ENCODE measurements at places on chromosomes 1 and 21.

GRCh38 chr1:18411321-18411720, 69.4 kb upstream of the KLHDC7A start:
- DNase-seq, result no peak

GRCh38 chr1:204959836-204960235, 83.2 kb upstream of the CNTN2 start:
- no peak for DNase-seq

DNA sequence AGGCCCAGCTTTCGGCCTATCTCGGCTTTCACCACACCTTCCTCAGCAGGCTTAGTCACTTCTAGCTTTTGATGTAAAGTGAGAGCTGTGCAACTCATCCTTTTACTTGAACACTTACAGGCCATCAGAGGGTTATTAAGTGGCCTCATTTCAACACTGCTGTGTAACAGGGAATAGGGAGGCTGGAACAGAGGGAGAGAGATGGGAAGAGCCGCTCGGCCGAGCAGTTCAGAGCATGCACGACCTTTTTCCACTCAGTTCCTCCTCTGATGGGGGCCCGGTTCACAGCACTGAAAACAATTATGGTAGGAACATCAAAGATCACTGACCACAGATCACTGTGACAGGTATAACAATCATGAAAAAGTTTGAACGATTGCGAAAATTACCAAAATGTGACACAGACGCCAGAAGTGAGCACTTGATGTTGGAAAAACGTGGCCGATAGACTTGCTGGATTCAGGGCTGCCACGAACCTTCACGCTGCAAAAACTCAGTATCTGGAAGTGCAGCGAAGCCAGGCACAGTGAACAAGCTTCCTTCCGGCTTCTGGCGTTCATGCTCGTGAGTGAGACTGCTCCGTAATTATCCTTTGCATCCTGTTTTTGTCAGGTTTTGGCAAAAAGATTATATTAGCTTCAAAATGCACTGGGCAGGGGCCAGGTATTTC, 28.6 kb downstream of the AGPAT3 start:
- no peak for DNase-seq

GRCh38 chr21:45836694-45837670, 144.6 kb upstream of the COL6A1 start:
- no peak for DNase-seq

- DNase-seq, result no peak
These were observed 26.6 kb downstream of the CRYAA start for GRCh38 chr21:43195121-43196021.

DNA sequence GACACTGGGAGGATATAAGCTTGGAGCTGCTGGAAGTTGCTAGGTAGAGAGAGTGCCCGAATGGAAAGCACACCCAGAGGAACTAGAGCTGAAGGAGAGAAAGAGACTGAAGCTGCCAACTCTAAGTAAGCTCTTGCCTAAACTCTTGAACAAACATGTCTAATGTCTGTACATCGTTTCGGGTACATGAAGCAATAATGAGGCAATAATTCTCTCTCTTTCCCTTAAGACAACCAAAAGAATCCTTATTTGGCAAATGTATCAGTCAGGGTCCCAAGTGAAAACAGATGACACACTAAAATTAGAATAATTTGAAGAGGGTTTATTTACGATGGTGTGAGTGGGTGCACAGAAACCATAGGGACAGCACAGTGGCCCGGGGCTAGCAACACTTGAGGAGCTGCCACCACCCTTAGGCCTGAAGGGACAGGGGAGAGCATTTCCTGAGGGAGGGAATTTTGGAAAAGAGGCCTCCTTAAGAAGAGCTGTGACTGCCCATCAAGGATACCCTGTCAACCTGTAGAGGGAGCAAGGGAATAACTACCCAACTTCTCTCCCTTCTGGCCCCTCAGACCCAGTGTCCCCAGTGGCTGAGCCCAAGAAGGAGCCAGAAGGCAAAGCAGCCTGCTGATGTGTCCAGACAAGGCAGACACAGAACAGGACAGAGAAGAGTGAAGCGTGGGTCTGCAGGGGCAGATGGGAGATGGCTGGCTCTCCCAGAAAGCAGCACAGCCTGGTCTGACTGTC, 36.1 kb upstream of the KHDRBS1 start:
- no peak for DNase-seq

- no peak for DNase-seq
These were observed 349.3 kb downstream of the USH2A start for GRCh38 chr1:216073793-216074595.

- DNase-seq, result no peak
These were observed 16.9 kb downstream of the ATG4C start for GRCh38 chr1:62800825-62801306.

GRCh38 chr1:56867491-56867890, 12.9 kb downstream of the C8A start:
- no peak for DNase-seq

DNA sequence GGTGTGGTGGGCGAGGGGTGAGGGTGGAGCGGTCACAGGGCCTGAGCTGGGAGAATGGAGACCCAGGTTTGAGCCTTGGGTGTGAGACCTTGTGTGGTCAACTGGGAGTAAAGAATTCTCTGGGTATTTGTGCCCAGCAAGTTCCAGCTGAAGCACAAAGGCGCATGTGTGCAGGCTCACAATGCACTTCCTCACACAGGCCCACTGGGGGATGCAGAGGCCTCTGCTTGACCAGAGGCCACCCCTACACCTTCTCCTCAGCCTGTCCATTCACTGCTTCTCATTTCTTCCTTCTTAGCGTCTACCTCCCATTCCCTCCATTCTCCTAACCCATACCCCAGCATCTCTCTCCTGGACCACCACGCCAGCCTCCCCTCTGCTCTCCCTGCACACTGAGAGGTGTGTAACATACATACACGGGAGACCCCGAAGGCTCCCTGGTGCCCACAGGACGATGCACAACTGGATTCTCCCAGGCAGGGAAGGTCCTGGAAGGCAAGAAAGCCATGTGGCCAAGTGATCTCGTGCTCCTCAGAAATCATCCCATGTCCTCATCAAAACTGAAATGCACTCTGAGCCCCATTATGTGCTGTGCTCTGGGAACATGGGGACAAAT, 12.3 kb upstream of the TTC39A start:
- DNase-seq, result no peak

- no peak for DNase-seq
These were observed 144.8 kb downstream of the USP25 start for GRCh38 chr21:15874615-15875014.

DNA sequence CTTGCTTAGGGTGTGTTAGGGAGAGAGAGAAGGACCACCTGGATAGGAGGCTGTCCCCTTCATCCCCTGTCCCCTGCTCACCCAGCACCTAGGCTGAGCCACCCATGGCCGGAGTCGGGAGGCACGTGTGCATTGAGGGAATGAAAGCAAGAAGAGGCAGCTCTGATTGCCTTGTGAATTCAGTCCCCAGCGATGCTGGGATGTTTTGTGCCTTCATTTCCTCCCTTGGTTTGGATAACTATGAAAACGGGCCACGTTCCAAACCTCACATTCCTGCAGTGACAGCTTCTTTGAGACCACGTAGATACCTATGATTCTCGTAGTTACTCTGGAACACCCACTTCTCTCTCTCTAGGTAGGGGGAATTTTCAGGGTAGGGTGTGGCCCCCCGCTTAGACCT, 67.1 kb downstream of the MAN1C1 start:
- no peak for DNase-seq

DNA sequence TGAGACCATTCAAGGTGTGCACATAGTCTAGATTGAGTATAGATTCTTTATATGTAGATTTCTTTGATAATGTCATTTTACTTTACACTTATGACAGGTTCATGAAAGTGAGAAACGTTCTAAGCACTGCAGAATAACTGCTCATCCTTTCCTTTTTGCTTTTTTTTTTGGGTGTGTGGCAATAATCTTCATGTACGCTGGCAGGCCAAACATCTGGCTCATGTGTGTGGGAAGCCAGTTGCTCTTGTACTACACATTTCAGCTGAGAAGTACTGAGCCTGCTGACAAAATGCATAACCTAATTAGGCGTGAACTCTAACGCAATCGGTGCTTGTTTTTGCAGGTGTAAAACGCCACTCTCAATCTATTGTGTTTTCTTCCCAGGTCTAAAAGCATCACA, 350.8 kb upstream of the KAZN start:
- DNase-seq, result no peak

- DNase-seq, result no peak
These were observed 9.1 kb upstream of the MTF1 start for GRCh38 chr1:37868466-37868865.

- no peak for DNase-seq
These were observed 18.9 kb downstream of the CDK18 start for GRCh38 chr1:205523261-205523890.

DNA sequence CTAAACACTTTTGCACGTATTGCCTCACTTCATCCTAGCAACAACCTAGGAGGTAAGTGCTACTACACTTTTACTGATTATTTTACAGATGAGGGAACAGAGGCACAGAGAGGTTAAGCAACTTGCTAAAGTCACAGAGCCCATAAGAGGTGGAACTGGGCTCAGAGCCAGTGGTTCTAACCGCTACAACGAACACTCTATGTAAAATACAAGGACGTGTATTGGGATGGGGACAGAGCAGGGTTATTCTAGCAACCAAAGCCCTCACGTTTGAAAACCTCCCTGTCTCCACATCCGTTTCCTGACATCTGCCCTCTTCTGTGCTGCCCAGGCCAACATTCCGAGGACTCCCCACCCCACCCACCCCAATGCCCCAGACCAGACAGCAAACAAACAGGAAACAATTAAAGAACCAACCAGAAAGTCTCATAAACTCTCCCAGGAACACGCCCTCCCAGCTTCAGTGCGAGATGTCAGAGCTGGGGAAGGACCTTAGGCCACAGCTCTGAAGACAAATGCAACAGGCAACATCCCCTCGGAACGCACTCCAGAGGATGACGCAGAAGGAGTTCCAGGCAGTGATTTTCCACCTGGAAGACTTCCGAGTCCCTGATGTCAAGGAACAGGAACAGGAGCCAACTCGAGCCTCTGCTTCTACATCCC, 41.1 kb downstream of the GLIS1 start:
- DNase-seq, result no peak

- no peak for DNase-seq
These were observed 19.2 kb upstream of the EPHA2 start for GRCh38 chr1:16174886-16175598.

- no peak for DNase-seq
These were observed 21.3 kb downstream of the VAV3 start for GRCh38 chr1:107943694-107944093.

DNA sequence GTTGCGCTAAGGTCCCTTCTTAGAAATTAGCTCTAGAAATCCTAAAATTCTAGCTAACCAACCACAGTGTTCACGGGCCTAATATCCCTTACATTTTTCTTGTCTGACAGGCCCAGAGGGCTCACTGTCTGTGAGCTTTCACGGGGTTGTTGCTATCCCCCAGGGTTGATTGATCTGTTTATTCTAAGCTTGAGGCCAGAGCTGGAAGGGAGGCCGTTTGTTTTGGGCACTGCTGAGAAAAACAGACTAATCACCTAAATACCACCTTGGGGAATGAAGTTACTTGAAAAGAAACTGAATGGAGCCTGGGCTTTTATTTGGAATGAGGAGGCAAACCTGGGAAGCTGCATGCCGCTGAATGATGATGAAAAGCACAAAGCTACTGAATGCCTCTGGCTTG, 162.4 kb downstream of the KIF26B start:
- DNase-seq, result no peak

DNA sequence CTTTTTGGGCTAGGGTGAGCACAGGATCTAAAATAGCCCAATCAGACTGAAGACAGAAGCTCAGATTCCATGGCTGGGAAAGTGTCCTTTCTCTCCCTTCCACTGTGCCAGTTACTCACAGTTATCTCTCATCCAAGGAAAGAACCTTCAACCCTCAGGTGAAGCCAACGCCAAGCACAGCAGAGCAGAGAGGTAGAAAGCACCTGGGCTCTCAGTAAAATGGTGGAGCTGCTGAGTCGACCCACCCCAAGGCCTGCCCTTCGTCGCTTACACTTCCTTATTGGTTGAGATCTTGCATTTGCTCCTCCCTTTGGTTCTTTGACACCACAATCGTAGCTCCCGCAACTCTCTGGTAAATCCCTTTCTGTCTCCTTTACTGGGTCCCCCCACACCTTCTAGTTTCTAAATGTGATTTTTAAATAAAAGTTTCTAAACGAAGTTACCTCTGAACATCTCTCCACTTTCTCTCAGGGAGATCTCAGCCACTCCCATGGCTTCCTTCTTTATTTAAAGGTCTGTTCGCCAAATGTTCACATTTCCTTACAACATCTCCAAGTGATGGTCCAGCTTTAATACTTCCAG, 27.5 kb upstream of the SLC30A1 start:
- no peak for DNase-seq

- DNase-seq, result no peak
These were observed 22.9 kb upstream of the FOXE3 start for GRCh38 chr1:47393141-47393540.

- DNase-seq, result no peak
These were observed 66.3 kb downstream of the RABGAP1L start for GRCh38 chr1:174225499-174226204.

- no peak for DNase-seq
These were observed 110.1 kb upstream of the RUNX3 start for GRCh38 chr1:25040122-25040685.

DNA sequence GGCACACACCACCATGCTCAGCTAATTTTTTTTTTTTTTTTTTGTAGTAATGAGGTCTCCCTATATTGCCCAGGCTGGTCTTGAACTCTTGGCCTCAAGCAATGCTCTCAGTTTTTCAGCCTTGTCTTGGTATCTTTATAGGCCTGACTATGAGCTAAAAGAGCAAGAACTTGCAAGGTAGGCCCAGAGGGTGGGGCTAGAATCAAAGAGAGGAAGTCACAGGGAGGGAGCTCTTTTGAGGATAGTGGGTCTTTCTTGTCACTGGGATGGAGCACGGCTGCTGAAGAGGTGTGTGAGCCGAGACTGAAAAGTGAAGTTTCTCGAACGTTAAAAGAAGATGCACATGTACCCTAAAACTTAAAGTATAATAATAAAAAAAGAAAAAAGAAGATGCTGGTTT, 260.0 kb upstream of the BEND5 start:
- DNase-seq, result no peak

GRCh38 chr1:84613026-84613425, 38.8 kb upstream of the CTBS start:
- no peak for DNase-seq

- no peak for DNase-seq
These were observed 150.6 kb downstream of the RWDD3 start for GRCh38 chr1:95384567-95384966.

Data from caudate nucleus (tissue), 63 donors.